ENCODE measurements at places on chromosomes 4 and X. TPM values are rescaled to one million over a fixed set of nuclear protein-coding genes. Genes with fewer than 3 reads are reported as not detected.
A peak's percentile ranks its signal among the peaks of the same experiment; 100 is the strongest.

- H3K27me3 ChIP-seq = no peaks in the 10 kb centered on the region
- H3K4me3 ChIP-seq = peak overlapping the region; percentile 74
- H3K27ac ChIP-seq = peak overlapping the region; percentile 86
- peaks cover 5% of the 10 kb centered on the region for H3K36me3 ChIP-seq
- DNase-seq = peak; percentile 68
- peaks cover 41% of the 10 kb centered on the region for H3K4me1 ChIP-seq
Observed at GRCh38 chrX:147917700-147918695, 6.3 kb downstream of the FMR1 start.

DNA sequence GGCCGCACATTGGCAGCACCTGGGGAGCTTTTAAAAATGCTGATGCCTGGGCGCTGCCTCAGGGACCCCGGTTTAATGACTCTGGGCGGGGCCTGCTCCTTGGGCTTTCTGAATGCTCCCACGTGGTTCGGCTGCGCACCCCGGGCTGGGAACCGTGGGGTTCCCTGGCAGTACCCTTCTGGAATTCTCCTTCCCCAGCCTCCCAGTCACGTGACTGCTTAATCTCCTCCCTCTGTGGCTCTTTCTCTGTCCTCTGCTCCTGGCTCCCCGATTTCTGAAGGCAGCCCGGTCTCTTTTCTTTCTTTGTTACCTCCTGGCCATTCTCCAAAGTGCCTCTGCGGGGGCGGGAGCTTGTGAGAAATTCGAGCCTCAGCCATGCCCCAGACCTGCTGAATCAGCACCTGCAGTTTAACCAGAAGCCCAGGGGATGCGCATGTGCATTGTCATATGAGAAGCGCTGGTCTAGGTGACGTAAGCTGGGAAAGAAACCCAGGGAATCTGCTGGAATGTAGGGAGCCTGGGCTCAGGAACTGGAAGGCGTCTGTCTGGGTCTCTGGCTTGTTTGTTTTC, 16.6 kb downstream of the CLCN4 start:
- H3K36me3 ChIP-seq = no peaks in the 10 kb centered on the region
- peaks cover 6% of the 10 kb centered on the region for H3K27me3 ChIP-seq

Gene RNF175
- total RNA-seq = not detected

DNA sequence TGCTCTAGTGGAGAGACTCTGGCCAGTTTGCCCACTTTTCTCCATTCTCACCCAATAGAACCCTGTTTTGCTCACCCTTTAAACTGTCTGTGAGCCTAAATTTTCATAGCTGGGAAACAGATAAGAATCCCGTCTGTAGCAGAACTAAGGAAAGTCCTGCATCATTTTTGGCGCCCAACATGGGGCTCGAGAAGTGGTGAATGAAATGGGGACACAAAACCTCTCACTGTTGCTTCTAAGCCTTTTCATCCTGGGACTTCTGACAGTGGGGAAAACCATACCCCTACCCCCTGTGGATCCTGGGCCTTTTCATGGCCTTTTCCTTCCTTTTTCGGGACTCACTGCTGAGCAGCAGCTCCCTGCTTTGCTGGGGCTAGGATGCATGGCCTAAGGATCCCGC, 189.9 kb downstream of the INPP4B start:
- H3K36me3 ChIP-seq = peaks cover 41% of the 10 kb centered on the region
- no peaks in the 10 kb centered on the region for H3K4me1 ChIP-seq
- H3K27ac ChIP-seq = no peak overlapping the region
- H3K4me3 ChIP-seq = no peak overlapping the region
- peak; percentile 77 for DNase-seq

- no peaks in the 10 kb centered on the region for H3K27me3 ChIP-seq
- no peaks in the 10 kb centered on the region for H3K36me3 ChIP-seq
- H3K27ac ChIP-seq = no peak overlapping the region
- H3K4me1 ChIP-seq = no peaks in the 10 kb centered on the region
Observed at GRCh38 chr4:115219315-115219860, 106.0 kb upstream of the NDST4 start.

GRCh38 chrX:57899064-57899463, 11.2 kb downstream of the ZXDA start:
- H3K4me1 ChIP-seq = peaks cover 2% of the 10 kb centered on the region
- peaks cover 1% of the 10 kb centered on the region for H3K36me3 ChIP-seq
- H3K4me3 ChIP-seq = no peak overlapping the region
- no peak for DNase-seq

GRCh38 chr4:130510661-130511060, 1414.7 kb downstream of the C4orf33 start:
- H3K27me3 ChIP-seq = no peaks in the 10 kb centered on the region
- no peak overlapping the region for H3K27ac ChIP-seq
- H3K4me3 ChIP-seq = no peak overlapping the region
- no peaks in the 10 kb centered on the region for H3K36me3 ChIP-seq
- DNase-seq = no peak

DNA sequence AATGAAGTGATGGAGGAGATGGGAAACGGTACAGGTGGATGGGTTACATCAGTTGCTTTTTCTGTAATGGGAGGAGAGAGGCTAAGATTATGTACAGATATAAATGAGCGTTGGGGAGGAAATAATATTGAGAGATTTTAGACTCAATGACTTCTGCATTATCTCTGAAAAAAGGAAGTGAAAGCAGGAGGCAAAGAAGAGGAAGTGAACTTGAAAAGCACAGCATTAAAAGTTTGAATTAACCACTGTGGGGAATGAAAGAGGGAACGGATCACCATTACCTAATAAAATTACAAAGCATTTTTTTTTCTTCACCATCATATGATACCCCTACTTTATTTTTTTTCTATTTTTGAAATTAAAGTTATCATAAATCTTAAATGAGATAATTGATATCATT, 1025.5 kb downstream of the RPA4 start:
- no peaks in the 10 kb centered on the region for H3K36me3 ChIP-seq
- no peak overlapping the region for H3K4me3 ChIP-seq
- DNase-seq = no peak
- H3K4me1 ChIP-seq = no peaks in the 10 kb centered on the region

DNA sequence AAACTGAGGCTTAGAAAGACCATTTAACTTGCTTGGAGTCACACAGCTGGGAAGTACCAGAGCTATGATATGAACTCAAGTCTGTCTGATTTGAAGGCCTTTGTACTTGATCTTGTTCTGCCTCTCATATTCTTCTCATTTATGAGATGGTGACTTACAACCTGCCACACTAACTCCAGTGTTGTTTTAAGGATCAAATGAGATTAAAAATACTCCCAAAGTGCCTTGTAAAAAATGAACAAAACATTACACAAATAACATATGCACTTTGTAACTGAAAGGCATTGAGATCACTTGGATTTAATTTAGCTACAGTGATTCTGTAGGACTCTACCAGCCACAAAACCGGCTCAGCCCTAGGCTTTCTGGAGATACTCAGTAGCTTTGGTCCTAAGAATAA, 15.6 kb upstream of the MAP7D3 start:
- no peaks in the 10 kb centered on the region for H3K4me1 ChIP-seq
- no peaks in the 10 kb centered on the region for H3K36me3 ChIP-seq
- DNase-seq = no peak
- no peak overlapping the region for H3K27ac ChIP-seq
- H3K4me3 ChIP-seq = no peak overlapping the region

Gene SPATA4
- 0.12 TPM for total RNA-seq

- H3K4me3 ChIP-seq = no peak overlapping the region
- no peak overlapping the region for H3K27ac ChIP-seq
- no peaks in the 10 kb centered on the region for H3K4me1 ChIP-seq
- DNase-seq = no peak
Observed at GRCh38 chr4:187069398-187069797, 345.7 kb upstream of the FAT1 start.

DNA sequence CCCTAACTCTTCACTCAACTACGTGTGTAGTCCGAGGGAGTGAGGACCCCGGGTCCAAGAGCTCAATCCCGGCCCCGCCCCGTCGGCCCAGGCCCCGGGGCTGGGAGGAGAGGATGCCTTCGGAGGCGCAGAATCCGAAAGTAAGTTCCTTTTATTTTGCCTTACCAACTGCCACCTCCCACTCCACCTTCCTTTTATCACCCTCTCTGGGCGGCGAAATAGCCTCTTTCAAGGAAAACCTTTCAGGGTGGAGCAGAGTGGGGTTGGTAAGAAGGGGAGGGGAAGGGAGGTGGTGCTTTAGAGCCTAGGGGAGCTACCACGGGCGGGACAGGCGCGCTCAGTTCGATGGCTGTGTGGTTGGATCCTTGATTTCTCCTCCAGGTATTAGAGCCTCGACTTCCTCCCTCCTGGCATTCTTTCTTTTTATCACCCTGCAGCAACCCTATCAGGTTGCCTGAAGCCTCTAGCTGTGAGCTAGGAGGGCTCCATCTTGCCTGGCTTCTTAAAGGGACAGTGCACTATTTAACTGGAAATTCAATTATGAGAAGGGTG, 191.2 kb downstream of the RRAGB start:
- H3K27ac ChIP-seq = peak overlapping the region; percentile 92
- H3K27me3 ChIP-seq = no peaks in the 10 kb centered on the region
- peaks cover 2% of the 10 kb centered on the region for H3K36me3 ChIP-seq

Gene CDK16
- 66.3 TPM for total RNA-seq

- peaks cover 10% of the 10 kb centered on the region for H3K36me3 ChIP-seq
- H3K27ac ChIP-seq = no peak overlapping the region
- H3K4me3 ChIP-seq = no peak overlapping the region
- peaks cover 1% of the 10 kb centered on the region for H3K27me3 ChIP-seq
Observed at GRCh38 chr4:15658136-15658770, 3.1 kb upstream of the FBXL5 start.

DNA sequence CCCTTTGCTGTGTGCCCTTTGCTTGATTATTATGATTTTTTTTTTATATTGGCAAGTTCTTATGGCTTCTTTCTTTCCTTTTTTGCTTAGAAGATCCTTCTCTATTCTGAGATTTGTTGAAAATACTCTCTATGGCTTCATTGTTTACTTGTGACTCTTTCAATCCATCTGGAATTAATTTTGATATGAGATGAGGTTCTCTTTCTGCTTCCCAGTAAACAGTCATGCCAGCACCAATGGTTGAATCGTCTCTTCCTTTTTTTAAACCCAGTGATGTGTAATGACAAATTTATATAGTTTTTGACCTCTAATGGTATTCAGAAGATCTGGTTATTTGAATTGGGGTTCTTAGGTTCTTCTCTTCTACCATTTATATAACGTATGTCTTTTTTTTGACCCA, 121.8 kb downstream of the ARHGAP10 start:
- no peak overlapping the region for H3K4me3 ChIP-seq
- no peak for DNase-seq
- peaks cover 1% of the 10 kb centered on the region for H3K36me3 ChIP-seq
- no peak overlapping the region for H3K27ac ChIP-seq
- H3K27me3 ChIP-seq = peaks cover 3% of the 10 kb centered on the region
- H3K4me1 ChIP-seq = no peaks in the 10 kb centered on the region

Gene PRDM8
- 3.6 TPM for total RNA-seq

DNA sequence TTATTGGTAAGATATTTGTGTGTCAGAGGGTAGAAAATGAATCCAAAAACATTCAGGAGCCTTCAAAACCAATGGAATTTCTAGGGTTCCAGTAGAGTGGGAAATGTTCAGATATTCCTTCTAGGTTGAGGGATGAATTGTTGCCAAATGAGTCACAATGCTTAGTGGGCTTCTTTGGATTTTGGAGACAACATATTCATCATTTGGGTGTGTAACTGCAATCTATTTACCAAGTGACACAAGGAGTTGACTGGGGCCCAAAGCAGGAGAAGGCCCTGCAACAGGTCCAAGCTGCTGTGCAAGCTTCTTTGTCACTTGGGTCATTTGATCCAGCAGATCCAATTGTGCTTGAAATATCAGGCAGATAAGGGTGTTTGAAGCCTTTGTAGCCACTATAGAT, 551.5 kb upstream of the PITX2 start:
- H3K27me3 ChIP-seq = no peaks in the 10 kb centered on the region
- H3K36me3 ChIP-seq = no peaks in the 10 kb centered on the region
- no peak overlapping the region for H3K4me3 ChIP-seq
- no peak for DNase-seq
- no peak overlapping the region for H3K27ac ChIP-seq

DNA sequence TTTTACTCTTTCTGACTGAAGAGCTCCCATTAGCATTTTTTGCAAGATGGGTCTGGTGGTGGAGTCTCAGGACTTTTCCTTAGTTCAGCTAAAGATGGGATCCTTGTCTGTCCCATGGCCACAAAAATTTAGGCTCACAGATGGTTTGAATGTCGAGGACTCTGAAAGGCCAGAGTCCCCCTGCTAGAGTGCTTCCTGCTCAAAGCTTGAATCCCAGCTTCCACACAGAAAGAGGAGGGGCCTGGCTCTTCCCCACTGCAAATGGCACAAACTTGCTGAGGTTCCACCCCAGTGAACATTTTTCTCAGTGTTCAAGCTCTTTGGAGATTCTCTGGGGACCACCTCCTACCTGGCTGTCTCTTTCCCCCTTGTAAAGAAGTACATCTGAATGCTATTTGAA, 64.7 kb upstream of the UGT2B15 start:
- no peaks in the 10 kb centered on the region for H3K36me3 ChIP-seq
- no peak overlapping the region for H3K4me3 ChIP-seq
- H3K27ac ChIP-seq = no peak overlapping the region

Gene EPHA5
- not detected for total RNA-seq

- H3K27ac ChIP-seq = no peak overlapping the region
- no peak overlapping the region for H3K4me3 ChIP-seq
- H3K27me3 ChIP-seq = peaks cover 3% of the 10 kb centered on the region
- no peak for DNase-seq
Observed at GRCh38 chr4:38149472-38149996, 189.3 kb downstream of the PTTG2 start.

- no peak overlapping the region for H3K4me3 ChIP-seq
- peaks cover 2% of the 10 kb centered on the region for H3K27me3 ChIP-seq
- no peak overlapping the region for H3K27ac ChIP-seq
- H3K36me3 ChIP-seq = no peaks in the 10 kb centered on the region
Observed at GRCh38 chr4:52103319-52103718, 52.2 kb downstream of the SPATA18 start.

GRCh38 chr4:28225689-28226353, 1365.2 kb downstream of the STIM2 start:
- no peak for DNase-seq
- H3K4me1 ChIP-seq = no peaks in the 10 kb centered on the region
- no peaks in the 10 kb centered on the region for H3K36me3 ChIP-seq
- no peak overlapping the region for H3K27ac ChIP-seq
- H3K4me3 ChIP-seq = no peak overlapping the region

DNA sequence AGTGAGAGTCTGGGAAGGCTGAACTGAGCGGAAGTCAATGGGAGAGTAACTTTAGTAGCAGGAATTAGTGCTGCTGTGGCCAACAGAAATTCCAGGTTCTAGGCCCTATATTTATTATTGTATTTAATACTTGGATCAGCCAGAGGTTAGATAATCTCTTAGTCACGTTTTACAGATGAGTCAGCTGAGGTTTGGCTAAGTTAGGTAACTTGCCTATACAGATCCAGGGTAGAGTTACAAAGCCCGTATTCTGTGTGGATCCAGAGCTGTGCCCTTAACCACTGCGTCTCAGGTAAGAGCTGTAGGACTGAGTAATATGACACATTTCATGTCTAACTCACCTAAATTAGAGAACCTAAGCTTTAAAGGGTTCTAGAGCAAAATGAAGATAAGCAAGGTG, 20.5 kb downstream of the PSMD10 start:
- no peak overlapping the region for H3K4me3 ChIP-seq
- H3K4me1 ChIP-seq = no peaks in the 10 kb centered on the region
- DNase-seq = no peak
- H3K36me3 ChIP-seq = no peaks in the 10 kb centered on the region

Gene GPRIN3
- 26.8 TPM for total RNA-seq

- peaks cover 2% of the 10 kb centered on the region for H3K27me3 ChIP-seq
- no peak overlapping the region for H3K4me3 ChIP-seq
- no peak for DNase-seq
- peaks cover 23% of the 10 kb centered on the region for H3K4me1 ChIP-seq
- H3K36me3 ChIP-seq = peaks cover 2% of the 10 kb centered on the region
- H3K27ac ChIP-seq = no peak overlapping the region
Observed at GRCh38 chr4:10186228-10187214, 69.9 kb upstream of the WDR1 start.

- peak overlapping the region; percentile 45 for H3K4me3 ChIP-seq
- H3K27ac ChIP-seq = no peak overlapping the region
- H3K36me3 ChIP-seq = no peaks in the 10 kb centered on the region
- DNase-seq = no peak
- peaks cover 18% of the 10 kb centered on the region for H3K27me3 ChIP-seq
Observed at GRCh38 chr4:182807767-182808548, 109.2 kb downstream of the DCTD start.

Gene OPN1MW2
- total RNA-seq = not detected
